ENCODE measurements at places on chromosomes 4 and X.

GRCh38 chr4:159487284-159487747, 384.4 kb downstream of the RAPGEF2 start:
- DNase-seq = peak; percentile 76

DNA sequence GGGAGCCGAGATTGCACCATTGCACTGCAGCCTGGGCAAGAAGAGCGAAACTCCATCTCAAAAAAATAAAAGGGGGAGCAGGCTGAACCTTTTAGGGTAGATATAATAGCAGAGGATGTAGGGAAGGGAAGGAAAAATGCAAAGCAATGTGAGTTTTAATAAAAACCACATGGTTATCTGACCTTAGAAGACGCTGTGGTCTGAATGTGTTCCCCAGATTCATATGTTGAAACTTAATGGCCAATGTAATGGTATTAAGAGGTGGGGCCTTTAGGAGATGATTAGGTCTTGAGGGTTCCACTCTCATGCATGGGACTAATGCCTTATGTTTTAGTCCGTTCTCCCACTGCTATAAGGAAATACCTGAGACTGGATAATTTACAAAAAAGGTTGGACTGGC, 114.1 kb upstream of the STX18 start:
- no peak for DNase-seq

DNA sequence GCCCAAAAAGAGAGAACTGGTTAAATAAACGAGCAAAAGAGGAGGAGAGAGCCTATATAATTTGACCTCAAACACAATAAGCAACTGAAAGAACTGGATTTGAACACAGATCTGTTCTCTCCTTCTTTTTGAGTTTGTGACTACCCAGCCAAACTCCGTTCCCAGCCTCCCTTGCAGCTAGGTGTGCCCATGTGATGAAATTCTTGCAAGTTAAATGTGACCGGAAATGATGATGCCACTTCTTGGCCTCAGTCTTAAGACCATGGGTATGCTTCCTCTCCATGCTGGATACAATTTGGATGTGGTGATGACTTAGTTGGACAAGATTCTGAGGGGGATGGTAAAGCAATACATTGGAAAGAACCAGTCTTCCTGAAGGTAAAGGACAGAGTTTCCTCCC, 204.1 kb downstream of the PTTG2 start:
- DNase-seq = no peak

DNA sequence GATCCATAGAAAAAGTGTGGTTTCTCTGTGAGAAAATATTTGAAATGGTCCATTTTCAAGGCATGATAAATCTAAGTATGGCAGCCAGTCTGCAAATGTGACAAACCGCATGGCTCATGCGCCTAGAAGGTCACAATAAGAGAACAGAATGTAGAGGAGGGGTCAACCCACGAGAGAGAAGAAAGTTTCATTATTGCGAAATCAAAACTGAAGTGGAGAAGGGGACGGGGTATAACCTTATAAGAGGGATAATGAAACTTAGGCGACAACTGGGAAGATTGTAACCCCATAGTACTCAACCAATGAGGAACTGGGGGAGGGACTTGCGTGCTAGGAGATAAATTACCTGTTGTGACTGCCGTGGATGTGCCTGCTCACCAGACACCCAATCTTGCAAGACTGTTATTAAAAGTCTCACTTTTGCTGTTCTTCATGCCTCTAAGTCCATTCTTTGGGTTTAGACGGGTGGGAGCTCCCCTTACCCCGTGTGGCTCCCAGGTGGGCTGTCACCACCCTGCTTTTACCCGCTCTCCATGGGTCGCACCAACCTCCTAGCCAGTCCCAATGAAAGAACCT, 21.3 kb upstream of the ZCCHC4 start:
- DNase-seq = no peak

DNA sequence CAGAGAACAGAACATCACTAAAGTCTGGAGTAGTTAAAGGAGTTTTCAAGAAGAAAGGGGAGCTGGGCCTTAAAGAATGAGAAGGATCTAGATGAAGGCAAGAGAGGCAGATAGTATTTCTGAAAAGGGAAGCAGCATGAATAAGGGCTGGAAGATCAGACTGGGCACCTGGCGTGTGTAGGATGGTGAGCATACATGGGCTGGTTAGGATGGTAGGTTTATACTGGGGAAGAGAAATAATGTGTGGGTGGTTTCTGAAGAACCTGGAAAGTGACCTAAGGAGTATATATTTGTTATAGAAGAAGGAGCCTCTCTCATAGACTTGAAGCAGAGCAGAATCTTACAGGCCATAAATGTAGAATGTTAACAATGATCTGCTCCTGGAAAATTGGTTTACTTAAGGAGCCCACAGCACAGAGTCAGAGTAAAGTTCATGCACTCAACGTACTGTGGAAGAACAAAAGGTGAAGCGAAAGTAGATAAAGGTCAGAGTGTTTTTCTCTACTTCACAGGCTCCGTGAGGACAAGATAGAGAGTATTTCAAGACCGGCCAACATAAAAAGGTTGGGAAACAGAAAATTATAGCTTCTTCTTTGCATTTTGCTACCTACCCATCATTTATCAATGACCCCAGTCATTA, 35.8 kb downstream of the MBNL3 start:
- no peak for DNase-seq

- peak; percentile 94 for DNase-seq
These were observed at the start of gene C4orf33 for GRCh38 chr4:129095811-129096454. TSS of gene C4orf33 (plus strand) at chr4:129096152. CDS start at chr4:129102611, 6,459 bp downstream.

DNA sequence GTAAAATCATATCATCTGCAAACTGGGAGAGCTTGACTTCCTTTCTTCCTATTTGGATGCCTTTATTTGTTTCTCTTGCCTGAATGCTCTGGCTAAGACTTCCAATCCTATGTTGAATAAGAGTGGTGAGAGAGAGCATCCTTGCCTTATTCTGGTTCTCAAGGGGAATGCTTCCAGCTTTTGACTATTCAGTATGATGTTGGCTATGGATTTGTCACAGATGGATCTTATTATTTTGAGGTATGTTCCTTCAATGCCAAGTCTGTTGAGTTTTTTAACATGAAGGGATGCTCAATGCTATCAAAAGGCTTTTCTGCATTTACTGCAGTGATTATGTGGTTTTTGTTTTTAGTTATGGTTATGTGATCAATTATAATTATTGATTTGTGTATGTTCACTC, 2144.6 kb upstream of the TENM3 start:
- no peak for DNase-seq

- DNase-seq = no peak
These were observed 1110.9 kb downstream of the NLGN4X start for GRCh38 chrX:5117816-5118215.

DNA sequence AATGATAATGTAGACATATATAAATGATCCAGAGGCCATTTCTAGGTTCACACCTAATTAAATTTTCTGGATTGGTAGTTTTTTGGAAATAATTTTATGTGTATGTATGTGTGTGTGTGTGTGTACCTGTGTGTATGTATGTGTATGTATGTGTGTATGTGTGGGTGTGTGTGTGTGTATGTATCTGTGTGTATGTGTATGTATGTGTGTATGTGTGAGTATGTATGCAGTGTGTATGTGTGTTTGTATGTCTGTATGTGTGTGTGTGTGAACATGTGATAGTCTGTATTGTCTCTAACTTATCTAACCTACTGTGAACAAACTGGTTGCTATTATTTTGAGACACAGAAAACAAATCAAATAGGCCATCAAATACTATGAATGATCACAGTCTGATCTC, 152.6 kb downstream of the COL25A1 start:
- no peak for DNase-seq

DNA sequence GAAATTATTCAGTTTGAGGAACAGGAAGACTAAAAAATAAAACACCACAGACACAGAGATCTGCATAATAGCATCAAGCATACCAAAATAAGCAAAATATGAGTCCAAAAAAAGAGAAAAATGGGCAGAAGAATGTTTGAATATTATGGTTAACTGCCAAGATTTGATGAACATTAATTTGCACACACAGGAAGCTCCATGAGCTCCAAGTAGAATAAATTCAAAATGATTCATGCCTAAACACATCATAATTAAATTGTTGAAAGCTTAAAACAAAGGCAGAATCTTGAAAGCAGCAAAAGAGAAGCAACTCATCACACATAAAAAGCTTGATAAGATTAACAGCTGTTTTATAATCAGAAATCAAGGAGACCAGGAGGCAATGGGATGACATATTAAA, 156.6 kb upstream of the ARSJ start:
- DNase-seq = no peak

- no peak for DNase-seq
These were observed 6.6 kb downstream of the HCCS start for GRCh38 chrX:11117745-11118144.

DNA sequence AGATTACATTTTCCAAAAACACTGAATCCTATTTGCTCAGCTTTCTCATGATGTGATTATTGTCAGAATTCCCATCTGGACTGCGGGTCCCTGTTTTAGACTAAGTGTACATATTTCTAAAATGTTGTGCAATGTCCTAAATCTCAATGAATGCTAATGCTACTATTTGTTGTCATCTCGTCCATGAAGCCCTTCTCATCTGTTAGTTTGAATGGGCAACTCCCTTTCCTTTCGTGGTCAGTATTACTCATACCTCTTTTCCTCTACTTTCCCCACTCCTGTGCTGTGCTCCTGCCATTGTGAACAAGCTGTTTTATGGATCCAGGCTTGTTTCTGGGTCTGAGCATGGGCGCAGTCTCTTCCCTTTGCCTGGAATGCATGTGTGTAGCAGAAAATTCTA, 91.0 kb downstream of the MID1 start:
- no peak for DNase-seq

- no peak for DNase-seq
These were observed 233.3 kb downstream of the STPG2 start for GRCh38 chr4:97910005-97910404.

DNA sequence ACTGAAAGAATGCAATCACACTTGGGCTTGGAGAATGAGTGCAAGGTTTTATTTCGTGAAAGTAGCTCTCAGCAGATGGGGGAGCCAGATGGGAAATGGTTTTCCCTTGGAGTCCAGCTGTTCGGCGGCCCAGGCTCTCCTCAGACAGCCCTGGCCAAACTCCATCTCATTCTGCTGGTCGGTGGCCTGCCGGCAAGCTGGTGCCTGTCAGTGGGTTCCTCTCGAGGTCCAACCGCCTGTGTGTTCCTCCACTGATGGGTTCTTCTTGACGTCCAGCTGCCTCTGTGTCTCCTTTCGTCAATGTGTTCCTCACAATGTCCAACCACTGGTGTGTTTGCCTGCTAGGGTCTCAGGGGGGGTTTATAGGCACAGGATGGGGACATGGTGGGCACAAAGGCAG, 80.3 kb downstream of the POU3F4 start:
- no peak for DNase-seq

DNA sequence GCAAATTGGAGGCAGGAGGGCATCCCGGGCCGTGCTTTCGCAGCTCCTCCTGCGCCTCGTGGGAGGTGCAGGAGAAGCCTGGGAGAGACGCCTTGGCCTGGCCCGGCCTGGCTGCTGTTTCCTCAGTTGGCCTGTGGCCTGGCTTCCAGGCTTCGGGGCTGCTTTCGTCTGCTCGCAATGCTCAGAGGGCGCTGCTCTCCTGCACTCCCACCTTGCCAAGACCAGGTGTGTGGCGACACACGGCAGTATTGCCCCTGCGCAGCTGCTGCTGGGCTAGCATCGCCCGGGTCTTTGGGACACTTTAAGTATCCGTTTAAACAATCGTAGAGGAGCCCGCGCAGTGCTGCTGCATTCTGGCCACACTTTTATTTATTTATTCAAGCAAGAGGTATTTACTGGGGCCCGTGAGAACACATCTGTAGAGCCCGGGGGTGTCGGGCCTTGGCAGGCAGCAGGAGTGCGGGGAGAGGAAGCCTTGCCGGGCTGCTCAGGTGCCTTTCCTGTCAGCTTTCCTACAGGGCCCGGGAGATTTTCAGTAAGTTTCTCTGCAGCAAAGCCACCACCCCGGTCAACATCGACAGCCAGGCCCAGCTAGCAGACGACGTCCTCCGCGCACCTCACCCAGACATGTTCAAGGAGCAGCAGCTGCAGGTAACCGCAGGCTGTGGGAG, 26.2 kb upstream of the HGFAC start:
- no peak for DNase-seq

DNA sequence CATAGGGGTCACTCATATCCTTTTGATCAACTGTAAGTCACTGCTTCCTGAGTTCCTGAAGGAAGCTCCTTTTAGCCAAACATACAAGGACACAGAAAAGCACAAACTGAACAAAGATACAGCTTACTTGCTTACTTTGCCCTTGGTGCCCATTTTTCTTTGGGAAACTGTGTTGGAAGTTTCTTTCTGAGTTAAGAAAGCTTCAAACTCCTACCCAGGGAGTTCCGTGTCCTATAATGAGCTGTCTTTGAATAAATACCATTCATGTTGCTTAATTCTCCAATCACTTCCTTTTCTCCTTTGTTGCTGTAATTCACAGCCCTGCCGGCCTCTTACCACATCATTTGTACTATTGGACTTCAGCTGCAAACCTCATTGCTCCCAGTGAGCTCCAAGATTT, at the start of gene ADH4:
ADH4 (minus strand) TSS at position 228 of the 400 bp plus-strand sequence; CDS start at position 153, 75 bp downstream.
- DNase-seq = no peak

DNA sequence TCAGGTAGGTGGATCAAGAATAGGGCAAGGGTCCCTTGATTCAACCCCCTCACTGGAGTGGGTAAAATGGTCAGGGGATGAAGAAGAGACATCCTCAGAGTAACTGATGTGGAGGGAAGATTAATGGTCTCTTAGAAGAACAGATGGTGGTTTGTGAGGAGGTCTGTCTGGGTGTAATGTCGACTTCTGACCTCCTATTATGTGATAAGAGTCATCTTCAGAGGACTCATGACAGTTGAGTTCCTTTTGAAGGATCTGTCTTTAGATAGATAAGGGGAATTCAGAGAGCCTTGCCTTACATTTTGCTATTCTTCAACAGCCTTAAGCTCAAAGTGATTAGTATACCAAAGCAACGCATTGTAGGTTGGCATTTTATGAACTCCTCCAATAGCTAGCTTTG, 27.1 kb upstream of the MAGEA8 start:
- DNase-seq = no peak

- DNase-seq = no peak
These were observed 57.1 kb upstream of the USP38 start for GRCh38 chr4:143127621-143128020.

DNA sequence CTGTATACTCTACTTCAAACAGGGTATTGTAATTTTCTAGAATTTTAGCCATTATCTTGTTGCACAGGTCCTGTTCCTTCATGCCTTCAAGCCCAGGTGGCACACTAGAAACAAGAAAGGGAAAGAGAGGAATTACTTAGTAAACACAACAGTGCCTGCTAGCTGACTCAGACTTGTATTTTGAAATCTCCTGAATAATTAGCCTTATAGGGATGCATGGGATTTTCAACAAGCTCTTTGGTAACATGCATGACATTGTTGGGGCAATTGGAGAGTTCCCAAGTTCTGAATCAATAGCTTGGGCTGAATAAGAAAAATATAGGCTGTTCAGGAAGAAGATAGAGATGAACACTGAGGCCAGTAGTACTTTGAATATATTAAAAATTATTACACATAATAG, 118.8 kb downstream of the FAM13A start:
- DNase-seq = no peak

DNA sequence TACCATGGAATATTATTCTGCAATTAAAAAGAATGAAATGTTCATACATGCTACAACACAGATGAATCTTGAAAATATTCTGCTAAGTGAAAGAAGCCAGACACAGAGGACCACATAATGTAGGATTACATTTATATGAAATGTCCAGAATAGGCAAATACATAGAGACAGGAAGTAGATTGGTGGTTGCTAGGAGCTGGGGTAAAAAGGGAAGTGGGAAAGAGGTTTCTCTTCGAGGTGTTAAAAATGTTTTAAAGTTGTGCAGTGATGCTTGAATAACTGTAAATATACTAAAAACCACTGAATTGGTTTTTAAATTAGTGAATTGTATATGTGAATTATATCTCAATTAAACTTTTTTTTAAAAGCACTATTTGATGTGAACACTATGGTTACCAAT, 3.6 kb upstream of the NXT2 start:
- DNase-seq = no peak

GRCh38 chr4:144547678-144548298, 98.2 kb upstream of the HHIP start:
- no peak for DNase-seq

Data from activated CD4-positive, alpha-beta T cell treated with anti-CD3 and anti-CD28 coated beads, Interleukin-2, amount 10 ng/mL, durations not matched to agents 24 days and 14 days (primary cell).